ENCODE measurements at places on chromosomes 11 and 22.

- no peak for DNase-seq
Measured at GRCh38 chr11:97354026-97354425, 964.2 kb downstream of the JRKL start.

DNA sequence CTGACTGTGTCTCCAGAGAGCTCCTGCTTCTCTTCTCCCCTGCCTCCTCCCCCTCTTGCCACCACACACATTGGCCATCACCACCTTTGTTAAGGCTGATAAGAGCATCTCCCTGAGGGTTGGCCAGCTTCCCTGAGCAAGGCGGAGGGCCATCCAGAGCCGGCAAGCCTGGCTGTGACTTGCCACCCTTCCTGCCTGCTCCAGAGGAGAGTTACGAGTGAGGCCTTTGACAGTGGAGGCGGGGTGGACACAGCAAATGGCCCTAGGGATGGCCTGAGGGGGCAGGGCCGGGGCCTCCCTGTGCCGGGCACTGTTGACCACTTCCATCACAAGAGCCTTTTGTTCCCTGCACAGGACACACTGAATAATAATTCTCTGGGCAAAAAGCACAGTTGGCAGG is 5.4 kb downstream of the FREY1 start:
- DNase-seq: no peak

- DNase-seq: peak; percentile 27
Measured at GRCh38 chr22:41482319-41482935, 13.5 kb downstream of the ACO2 start.

DNA sequence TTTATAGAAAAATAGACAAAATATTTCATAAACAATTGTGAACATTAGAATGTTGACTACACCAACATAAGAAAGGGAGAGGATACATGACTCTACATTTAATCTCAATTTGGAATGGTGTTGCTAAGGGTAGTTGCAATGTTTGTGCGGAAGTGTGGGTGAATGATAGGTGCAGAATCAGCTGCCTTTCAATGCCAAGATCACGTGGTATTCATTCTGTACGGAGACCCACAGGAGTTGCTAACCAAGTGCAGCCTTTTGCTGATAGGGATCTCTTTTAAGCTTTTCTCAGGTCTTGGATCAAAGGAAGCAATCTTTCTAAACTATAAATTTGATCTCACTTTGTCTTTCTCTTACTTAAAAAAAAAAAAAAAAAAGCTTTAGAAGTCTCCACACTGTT is 29.8 kb upstream of the CTSC start:
- no peak for DNase-seq

GRCh38 chr11:11992257-11993212 is 15.9 kb downstream of the DKK3 start:
- no peak for DNase-seq

GRCh38 chr11:27875831-27876775 is 175.8 kb upstream of the BDNF start:
- no peak for DNase-seq

DNA sequence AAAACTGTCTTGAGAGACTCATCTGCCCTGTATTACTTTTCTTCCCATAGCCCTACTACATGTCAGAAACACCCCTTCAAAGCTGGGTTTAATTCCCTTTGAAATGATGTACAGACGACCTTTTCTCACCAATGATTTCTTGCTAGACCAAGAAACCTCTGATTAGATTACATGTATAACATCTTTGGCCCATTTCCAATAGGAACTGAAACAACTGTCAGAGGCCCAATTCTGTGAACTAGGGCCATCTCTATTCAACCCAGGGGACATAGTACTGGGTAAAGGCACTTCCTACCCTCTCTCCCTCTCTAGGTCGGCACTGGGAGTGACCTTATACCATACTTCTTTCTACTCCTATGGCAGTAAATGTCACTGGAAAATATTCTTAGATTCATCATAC is 19.4 kb downstream of the NPAT start:
- DNase-seq: no peak

DNA sequence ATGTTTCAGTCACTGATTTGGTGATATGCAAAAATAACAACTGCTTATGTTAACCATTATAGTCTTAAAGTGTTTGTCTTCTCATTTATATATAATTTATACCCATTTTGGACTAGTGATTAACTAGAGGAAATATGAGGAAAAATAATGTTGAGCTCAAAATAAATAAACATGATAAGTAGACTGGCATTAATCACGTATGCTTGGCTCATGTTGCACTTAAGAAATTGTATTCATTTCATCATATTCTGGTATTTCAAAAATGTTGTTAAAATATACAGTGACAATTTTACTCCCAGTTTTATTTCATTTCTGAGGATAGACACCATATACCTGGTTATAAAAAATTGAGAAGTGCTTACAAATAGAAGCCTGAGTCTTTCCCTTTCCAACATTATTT is 3.8 kb upstream of the OR10D3 start:
- no peak for DNase-seq

DNA sequence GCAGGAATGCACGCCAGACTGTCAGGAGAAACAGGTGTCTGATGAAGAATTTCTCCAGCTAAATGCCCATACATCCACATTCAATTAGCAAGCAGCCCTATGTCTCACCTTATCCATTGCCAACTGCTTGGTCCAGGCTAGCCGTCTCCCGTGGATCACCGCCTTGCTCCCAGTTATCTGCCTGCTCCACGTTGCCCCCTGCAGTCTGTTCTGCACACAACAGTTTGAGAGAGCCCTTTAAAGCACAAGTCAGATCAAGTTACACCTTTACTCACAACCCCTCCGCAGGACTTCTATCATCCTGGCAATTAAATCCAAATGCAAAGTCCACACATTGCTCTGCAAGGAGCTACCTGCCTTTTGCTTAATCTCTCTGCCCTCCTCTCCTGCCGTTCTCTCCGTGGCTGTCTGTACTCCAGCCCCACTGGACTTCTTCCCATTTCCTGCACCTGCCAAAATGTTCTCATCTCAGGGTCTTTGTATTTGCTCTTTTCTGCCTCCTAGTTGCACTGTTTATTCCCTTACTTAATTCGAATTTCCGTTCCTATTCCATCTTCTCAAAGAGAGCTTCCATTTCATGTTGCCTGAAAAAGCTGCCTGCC is 185.3 kb upstream of the LARGE1 start:
- peak; percentile 68 for DNase-seq

- DNase-seq: no peak
Measured at GRCh38 chr11:47087801-47088200, 88.9 kb downstream of the ARFGAP2 start.

DNA sequence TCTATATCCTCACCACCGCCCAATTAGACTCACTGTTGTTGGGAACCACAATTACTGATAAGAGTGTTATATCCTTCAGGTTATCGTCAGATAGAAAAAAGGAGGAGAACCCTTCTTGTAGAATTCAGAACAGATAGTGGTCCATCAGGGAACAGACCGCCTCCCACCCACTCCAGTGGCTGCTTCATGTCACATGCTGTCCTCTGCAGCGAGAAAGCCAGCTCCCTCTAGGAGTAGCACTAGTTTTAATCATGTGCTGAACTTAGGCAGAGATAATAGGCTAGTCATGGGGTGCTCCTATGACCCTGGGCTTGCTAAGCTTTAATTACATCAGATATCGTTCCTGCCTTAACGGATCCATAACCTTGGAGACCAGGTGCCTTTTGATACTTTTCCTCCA is 51.5 kb upstream of the RAB1B start:
- DNase-seq: no peak

DNA sequence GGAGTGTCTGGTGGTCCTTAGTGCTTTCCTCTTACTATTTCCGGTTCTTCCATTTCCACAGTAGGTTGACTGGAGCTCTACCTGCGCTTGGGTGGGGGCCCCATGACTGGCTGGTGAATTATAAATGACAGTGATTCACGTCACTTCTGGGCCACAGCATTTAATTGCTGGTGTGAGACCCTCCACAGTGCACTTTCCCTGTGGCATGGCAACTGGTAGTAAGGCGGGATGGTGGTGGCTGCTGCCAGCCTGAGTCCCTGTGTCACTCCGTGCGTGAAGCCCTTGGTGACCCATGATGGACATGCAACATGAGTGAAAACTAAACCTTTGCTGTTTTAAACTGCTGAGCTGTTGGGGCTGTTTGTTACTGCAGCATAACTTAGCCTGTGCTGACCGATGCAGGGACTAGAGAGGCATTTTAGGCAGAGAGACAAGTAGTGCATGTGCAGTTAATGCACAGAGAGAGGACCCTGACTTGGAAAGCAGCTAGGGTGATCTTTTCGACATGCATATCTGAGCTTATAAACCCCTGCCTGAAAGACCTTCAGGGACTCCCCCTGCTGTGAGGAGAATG is 3.1 kb downstream of the PRDM11 start:
- no peak for DNase-seq

- no peak for DNase-seq
Measured at GRCh38 chr22:46418827-46419226, 83.3 kb downstream of the TRMU start.

DNA sequence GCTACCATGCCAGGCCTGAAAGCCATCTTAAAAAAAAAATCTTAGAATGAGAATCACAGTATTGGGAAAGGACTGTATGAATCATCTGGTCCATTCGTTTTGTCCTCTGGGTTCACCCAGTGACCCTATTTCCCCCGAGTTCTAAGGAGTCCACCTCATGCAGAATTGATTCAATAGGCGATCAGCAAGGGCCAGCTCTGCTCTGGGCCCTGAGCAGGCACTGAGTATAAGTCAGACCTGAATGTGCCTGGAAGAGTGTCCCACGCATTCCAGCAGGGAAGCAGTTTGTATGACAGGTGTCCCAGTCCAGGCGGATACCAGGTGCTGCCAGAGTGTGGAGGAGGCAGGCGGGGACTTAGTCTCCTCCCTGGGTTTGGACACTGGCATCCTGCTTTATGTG is 883 bp upstream of the HMOX1 start:
- DNase-seq: no peak

Measured in iPS-NIHi11 (cell line).